C1 segment of cervical spinal cord (tissue), 14 donors: ENCODE measurements at places on chromosomes 3 and 15.

- DNase-seq = no peak
Observed at GRCh38 chr15:74763416-74763815, 14.8 kb downstream of the CYP1A2 start.

DNA sequence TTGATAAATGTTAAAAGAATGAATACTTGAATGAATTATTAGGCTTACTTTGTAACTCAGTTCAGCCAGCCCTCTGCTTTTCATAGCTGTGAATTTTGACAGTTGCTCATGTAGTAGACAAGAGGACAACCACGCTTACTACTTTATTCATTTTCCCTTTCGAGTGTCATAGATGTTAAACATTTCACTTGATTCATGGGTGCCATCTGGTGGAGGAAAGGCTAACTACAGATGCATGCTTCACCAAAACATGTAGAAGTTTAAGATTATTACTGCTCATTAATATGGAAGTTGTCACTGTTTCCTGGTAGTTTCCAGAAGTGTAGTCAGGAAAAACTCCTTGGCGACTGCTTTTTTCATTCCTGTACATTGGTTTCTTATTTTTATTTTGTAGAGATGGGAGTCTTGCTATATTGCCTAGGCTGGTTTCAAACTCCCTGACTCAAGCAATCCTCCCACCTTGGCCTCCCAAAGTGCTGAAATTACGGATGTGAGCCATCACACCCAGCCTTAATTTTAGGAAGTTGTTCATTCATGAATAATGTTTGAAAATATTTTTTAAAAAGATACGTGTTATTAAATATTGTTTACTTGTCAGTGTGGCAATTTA, 163.2 kb downstream of the B3GALNT1 start:
- no peak for DNase-seq

DNA sequence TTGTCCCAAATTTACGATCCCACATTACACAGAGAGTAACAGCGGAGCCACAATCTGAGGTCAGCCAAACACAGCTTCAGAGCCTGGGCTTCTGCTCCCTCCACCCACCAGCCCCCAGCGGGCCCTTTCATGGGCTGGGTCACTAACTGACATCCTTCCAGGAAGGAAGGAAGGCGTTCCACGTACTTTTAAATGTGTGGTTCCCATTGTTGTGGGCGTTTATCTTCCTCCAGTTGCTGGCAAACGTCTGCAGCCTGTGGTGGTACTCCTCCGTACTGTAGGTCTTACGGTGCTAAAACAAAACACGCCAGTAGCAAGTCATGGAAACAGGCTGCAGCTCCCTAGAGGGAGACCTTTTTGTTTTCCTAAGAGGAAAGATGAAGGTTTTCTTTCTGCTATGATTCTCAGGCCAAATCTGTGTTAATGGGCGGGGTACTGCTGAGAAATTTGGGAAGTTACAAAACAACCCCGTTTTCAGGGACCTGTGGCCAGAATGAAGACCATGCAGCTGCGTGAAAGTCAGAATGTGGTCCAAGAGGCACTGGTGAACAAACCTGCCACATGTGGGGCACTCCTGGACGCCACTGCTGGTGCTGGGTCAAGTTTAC, 7.6 kb downstream of the CTSH start:
- no peak for DNase-seq

DNA sequence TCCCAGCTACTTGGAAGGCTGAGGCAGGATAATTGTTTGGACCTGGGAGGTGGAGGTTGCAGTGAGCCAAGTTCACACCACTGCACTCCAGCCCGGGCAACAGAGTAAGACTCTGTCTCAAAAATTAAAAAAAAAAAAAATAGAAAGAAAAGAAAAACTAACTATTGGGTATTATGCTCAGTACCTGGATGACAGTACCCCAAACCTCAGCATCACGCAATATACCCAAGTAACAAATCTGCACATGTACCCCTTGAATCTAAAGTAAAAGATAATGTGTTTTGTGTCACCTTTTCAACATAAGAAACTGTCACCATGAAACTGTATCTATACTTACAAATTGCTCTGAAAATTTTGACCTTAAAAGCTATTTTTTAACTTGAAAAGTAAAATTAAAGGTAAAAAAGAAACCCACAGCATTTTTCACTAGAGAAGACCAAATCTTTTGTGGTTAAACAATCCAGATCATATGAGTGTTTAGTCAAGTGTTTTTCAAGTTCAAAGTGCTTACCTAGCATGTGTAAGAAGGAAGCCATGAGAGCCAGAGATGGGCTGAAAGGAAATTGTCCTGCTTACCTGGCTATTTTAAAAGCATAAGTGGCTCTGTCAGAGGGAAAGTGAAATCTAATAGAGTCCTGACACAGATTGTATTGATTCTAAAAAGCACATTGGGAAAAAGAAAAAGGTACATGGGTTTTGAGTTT, 50.5 kb downstream of the MYO1E start:
- DNase-seq = no peak

GRCh38 chr15:45644437-45644836, 9.6 kb downstream of the SQOR start:
- no peak for DNase-seq

DNA sequence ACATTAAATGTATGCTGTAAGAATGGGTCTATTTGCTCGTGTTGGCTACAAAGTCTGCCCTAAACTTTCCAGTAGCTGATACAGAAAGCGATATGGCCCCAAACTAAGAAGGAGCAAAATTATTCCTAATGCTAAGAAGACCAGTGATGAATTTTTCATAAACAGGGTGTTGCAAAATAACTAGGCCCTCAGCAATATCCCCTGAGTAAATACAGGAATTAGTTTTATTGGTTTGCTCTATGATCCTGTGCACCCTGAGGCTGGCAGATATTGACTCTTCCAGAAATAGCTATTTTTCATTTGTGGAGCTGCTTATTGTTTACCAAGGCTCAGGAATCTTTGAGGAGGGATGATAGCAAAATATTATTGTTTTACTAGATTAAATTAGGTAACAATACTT, 60.9 kb upstream of the CCNL1 start:
- no peak for DNase-seq

DNA sequence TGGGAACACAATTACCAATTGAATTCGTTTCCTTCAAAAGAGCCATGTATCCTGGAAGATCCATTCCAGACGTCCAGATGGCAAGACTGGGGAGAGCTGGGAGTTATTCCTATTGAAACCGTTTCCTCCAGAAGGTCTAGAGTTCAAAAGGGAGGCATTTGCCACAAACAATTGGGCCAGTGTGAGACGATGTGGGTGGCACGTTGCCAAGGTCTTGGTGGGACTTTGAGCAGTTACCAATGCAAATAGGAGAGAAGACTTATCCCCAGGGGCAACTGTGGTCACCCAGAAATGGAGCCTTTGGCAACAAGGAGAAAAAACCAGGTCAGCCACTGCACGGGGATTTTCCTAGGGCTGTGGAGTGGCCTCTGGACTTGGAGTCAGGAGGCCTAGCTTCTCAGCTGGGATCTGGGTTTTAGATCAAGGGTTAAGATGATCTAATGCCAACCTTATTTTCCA, 29.6 kb upstream of the TLE3 start:
- no peak for DNase-seq

- DNase-seq = no peak
Observed at GRCh38 chr3:176521531-176522175, 675.6 kb downstream of the TBL1XR1 start.

DNA sequence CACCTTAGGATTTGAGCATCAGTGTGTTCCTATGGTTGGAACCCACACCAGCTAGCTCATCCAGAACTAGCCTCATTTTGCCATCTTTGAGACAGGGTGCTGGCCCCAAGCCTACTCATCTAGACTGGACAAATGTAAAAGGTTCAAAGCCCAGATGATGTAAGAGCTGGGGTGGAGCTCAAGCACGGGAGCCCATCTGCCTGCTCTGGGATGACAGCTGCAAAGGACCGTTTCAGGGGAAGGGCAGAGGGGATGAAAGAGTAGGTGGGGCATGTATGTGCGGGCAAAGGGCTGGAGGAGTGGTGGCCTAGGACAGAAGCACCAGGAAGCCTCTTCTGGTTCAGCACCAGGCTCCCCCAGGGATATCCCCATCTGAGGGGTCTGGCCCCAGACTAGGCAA, 15.8 kb downstream of the CLK3 start:
- no peak for DNase-seq

- DNase-seq = no peak
Observed at GRCh38 chr3:57733790-57734189, 22.3 kb upstream of the SLMAP start.

GRCh38 chr3:179093807-179094206, 22.2 kb upstream of the ZMAT3 start:
- DNase-seq = no peak

GRCh38 chr3:147407114-147407497, 763 bp upstream of the ZIC4 start:
- DNase-seq = no peak

DNA sequence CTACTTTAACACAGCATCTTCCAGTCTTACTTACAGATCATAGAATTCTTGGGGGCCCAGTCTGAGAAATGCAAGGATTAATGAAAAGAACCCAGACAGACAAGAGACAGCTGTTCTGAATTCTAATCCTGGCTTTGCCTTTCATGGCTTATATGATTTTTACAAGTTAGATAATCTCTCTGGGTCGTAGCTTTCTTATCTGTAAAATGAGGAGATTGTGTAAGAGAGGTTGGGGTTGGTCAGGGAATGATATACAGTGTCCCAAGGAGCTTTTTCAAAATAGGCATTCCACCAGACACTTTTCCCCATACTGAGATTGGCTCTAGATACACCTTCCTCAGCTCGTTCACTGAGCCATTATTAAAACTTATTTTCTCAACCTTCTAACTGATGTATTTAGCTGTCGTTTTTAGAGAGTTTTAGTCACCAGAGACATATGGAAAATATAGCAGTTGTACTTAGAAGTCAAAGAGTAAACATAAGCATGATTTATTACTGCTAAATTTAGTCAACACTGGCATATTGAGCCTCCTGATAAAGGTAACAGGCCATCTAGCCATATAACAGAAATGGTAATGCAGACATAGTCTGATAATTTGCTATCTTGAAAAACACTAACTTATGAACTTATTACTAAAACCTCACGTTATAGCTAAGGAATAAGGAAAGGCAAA, 163.0 kb upstream of the MLF1 start:
- no peak for DNase-seq

DNA sequence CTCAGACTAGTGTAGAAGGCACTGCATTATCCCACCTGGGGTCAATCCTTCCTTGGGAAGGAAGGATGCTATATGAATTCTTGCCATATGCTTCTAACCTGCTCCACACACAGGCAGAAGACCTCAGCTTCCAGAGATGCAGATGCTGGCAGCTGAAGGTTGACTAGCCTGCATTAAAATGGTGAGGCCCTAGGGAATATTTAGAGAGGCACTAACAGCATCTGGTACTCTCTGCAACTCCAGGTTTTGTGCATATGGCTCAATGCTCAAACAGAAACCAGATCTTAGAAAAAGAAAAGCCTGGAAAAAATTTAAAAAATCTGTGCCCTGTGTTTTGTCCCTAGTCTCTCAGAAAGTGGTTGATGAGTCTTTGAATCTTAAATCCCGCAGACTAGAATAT, 56.0 kb upstream of the MYRIP start:
- DNase-seq = no peak

- DNase-seq = no peak
Observed at GRCh38 chr3:156635973-156636372, 38.4 kb upstream of the TIPARP start.

GRCh38 chr15:94131875-94132274, 99.5 kb upstream of the MCTP2 start:
- DNase-seq = no peak

DNA sequence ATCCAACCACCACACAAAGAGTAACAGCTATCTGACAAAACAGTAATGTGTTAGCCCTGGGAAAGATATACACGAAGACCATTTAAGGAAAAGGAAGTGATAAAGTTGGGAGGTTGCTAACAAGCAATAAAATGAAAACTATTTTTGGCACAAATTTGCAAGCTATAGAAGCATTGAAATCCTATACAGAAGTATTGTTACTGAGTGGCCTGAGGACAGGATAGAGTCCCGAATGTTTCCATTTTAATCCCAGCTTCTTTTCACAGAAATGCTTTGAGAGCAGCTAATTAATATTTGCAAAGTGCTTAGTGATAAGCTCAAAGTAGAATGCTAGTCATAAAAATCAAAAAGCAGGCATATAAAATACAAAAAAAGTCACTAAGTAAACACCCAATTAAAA, 51.5 kb downstream of the RAD18 start:
- no peak for DNase-seq

- no peak for DNase-seq
Observed at GRCh38 chr15:101429191-101429590, 60.3 kb downstream of the PCSK6 start.

- DNase-seq = no peak
Observed at GRCh38 chr3:68436619-68437401, 495.5 kb downstream of the TAFA4 start.

GRCh38 chr3:191476066-191476772, 15.3 kb downstream of the PYDC2 start:
- DNase-seq = no peak

DNA sequence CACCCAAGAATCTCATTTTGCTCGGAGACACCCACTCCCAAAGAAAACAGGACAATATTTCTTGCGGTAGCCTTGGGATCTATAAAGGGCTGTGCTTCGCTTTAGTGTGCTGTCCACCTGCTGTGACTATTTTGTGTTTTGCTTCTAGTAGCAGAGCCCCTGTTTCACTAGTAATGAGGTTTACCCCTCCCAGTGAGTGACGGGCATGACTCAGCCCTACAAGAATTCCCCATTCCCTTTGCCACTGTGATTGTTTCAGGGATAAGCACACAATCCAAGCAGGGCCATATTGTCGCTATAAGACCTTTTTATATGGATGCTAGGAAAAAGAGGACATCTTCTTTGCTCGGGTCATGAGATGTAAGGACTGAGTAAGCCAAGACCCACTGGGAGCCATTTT, 62.5 kb upstream of the FOXB1 start:
- DNase-seq = no peak

GRCh38 chr3:121723485-121723884, 26.1 kb downstream of the GOLGB1 start:
- DNase-seq = no peak

- no peak for DNase-seq
Observed at GRCh38 chr3:169289273-169289672, 374.2 kb downstream of the MECOM start.

DNA sequence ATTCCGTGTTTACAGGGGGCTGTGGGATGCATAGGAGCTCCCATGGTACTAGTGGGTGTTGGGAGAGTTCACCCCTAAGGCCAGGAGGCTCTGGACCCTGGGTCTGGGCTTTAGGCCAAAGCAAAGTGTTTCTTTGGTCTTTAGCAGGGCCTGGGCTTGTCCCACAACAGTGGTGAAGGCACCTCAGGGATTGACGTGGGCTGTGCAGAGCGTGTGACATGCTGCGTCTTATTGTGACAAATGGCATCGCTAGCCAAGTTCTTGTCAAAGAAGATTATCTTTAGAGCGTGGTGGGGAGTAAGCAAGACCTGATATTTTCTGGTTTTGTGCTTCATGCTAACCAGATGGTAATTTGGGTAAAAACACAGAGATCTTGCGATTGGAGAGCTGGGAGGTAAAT, 170.1 kb downstream of the APBA2 start:
- no peak for DNase-seq

DNA sequence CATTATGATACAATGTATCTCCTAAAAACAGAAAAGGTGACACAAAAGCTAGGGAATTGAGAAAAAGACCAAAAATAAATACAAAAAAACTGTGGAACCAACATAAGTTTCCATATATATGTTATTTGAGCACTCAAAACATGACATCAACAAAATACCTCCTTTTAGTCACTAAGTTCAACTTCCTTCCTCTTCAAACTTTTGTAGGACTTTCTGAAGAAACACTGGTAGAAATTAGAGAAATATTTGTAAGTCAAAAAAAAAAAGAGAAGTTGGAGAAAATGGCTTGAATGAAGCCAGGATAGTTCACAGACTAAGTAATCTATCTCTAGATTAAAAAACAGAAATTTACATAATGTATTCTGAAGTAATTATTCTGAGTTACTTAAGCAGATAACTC, 208.4 kb upstream of the ALCAM start:
- DNase-seq = no peak
